A549 treated with dexamethasone at 1 μM for 4 hours (cell line): ENCODE measurements at places on chromosomes 3 and 15. TPM values are rescaled to one million over a fixed set of nuclear protein-coding genes. Genes with fewer than 3 reads are reported as not detected.

The FEZF2 gene
- not detected in 5 replicates for total RNA-seq

The NR1I2 gene
- not detected in 5 replicates for total RNA-seq

The FOXB1 gene
- not detected in 5 replicates for total RNA-seq

The ALCAM gene
- 84.4 to 130 TPM (median 108 TPM) in 5 replicates for total RNA-seq

The CAV3 gene
- total RNA-seq = 0.06 to 0.18 TPM in 2 of 5 replicates, not detected in the others

The GPR156 gene
- total RNA-seq = 0.25 to 0.59 TPM (median 0.38 TPM) in 5 replicates

The HRG gene
- not detected in 5 replicates for total RNA-seq

The DPPA2 gene
- 0.06 TPM in 1 of 5 replicates, not detected in the others for total RNA-seq

The CCNB2 gene
- total RNA-seq = 89.9 to 101 TPM (median 95.6 TPM) in 5 replicates

The MINAR1 gene
- 0.41 to 0.59 TPM (median 0.53 TPM) in 5 replicates for total RNA-seq

The ARHGAP31 gene
- total RNA-seq = 0.67 to 1.4 TPM (median 0.98 TPM) in 5 replicates

The OR5K1 gene
- total RNA-seq = not detected in 5 replicates

The EXD1 gene
- total RNA-seq = 0.35 TPM in 1 of 5 replicates, not detected in the others

The ADCY5 gene
- total RNA-seq = 0.45 to 1.1 TPM (median 0.56 TPM) in 5 replicates

The KCNMB2 gene
- not detected in 5 replicates for total RNA-seq

The SLC22A14 gene
- 0.04 to 0.14 TPM (median 0.08 TPM) in 4 of 5 replicates, not detected in the other for total RNA-seq

The SLC12A8 gene
- 1.8 to 2.7 TPM (median 2.1 TPM) in 5 replicates for total RNA-seq

The INTS14 gene
- 41.4 to 44.0 TPM (median 43.7 TPM) in 5 replicates for total RNA-seq

The FAM174B gene
- 6.5 to 9.1 TPM (median 8.5 TPM) in 5 replicates for total RNA-seq

The SEMA3B gene
- total RNA-seq = 5.0 to 7.7 TPM (median 6.3 TPM) in 5 replicates

The SGO1 gene
- 12.0 to 17.4 TPM (median 15.8 TPM) in 5 replicates for total RNA-seq

The GATM gene
- 2.0 to 2.8 TPM (median 2.3 TPM) in 5 replicates for total RNA-seq
